Tongue (tissue), 3 donors: ENCODE measurements at places on chromosomes 6 and 20.

DNA sequence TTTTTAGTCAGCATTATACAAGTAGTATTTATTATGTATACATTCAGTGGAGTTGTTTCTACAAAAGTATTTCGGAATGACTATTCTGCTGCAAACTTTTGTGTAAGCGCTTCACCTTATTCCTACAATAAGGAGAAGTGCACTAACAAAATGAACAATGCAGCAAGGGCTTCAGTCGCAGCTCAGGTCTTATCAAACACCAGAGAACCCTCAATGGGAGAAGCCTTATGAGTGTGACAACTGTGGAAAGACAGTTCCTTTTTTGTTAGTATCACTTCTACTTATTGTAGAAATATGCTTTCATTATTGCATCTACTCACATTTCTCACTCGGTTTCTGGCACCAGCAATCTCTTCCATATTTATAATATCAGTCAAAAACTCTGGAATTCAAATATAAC, 18.8 kb downstream of the ZKSCAN3 start:
- no peak for DNase-seq

- DNase-seq, result no peak
Measured at GRCh38 chr6:44059359-44060346, 67.6 kb downstream of the MRPL14 start.

DNA sequence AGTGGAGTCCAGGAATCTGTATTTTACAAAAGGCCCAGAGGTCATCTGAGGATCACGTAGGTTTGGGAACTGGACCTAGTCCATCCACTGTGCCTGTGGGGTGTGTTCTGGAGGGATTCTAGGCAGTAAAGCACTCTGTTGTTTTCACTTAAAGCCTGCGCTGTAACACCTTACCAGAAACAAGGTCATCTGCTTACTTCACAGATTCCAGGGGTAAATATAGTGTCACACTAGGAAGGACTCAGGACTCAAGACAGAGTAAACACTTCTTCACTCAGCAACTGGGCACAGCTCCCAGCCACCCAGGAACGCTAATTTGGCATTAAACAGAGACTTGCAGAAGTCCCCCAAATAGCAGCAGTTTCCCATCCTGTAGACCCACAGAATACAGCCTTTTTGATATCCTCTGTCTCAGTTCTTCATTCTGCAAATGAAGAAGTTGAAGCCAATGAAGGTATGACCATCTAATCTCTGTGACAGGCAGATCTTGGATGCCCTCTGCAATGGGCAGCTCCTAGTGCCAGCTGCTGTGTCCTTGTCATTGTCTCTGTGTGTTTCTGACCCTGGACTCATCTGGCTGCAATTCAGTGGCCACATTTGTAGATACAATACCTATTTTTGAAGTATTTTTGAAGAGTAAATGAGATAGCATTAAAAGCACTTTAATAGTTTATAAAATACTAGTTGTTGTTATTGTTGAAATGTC, 129.1 kb downstream of the SLC24A3 start:
- no peak for DNase-seq

- no peak for DNase-seq
Measured at GRCh38 chr6:78324213-78324612, 543.1 kb upstream of the IRAK1BP1 start.

DNA sequence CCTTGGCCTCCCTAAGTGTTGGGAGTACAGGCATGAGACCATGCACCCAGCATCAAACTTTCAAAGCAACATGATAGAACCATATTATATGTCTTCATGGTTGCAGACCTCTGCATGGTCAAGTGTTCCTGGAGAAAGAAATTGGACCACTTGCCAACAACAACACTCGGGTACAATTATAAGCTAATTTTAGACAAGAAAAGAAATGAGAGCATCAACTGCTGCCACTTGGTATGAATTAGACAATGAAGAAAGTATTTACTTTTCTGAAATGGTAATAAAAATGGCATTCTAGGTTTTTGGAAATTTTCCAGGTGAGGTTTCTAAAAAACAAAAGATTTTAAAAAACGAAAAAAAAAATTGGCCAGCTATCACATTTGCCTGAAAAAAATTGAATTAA, 7.7 kb upstream of the PM20D2 start:
- no peak for DNase-seq

DNA sequence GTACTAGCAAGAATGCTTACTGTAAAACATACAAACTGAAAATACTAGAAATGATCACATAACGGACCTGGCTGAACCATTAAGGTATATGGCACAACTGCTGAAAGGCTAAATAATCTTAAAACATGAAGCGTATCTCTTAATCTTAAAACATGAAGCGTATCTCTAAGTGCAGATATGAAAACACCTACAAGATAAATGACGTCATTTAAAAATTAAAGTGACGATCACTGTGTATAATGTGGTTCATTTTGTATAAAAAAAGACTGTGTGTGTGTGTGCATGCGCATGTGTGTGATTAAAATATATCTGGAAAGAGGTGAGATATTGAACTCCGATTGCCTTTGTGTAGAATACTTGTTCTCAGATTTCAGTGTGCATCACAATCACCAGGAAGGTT, 780.4 kb downstream of the KIF16B start:
- no peak for DNase-seq

- no peak for DNase-seq
Measured at GRCh38 chr6:167549213-167549612, 224.3 kb downstream of the TTLL2 start.

GRCh38 chr20:23497536-23497935, 6.6 kb downstream of the CST8 start:
- DNase-seq, result no peak

- no peak for DNase-seq
Measured at GRCh38 chr6:13098793-13099570, 229.4 kb downstream of the TBC1D7 start.

GRCh38 chr6:8845690-8846089, 410.3 kb upstream of the SLC35B3 start:
- DNase-seq, result peak; percentile 38

GRCh38 chr6:11083491-11083890, 10.1 kb upstream of the SMIM13 start:
- DNase-seq, result no peak

GRCh38 chr20:44467289-44467883, 8.3 kb upstream of the TTPAL start:
- DNase-seq, result no peak

DNA sequence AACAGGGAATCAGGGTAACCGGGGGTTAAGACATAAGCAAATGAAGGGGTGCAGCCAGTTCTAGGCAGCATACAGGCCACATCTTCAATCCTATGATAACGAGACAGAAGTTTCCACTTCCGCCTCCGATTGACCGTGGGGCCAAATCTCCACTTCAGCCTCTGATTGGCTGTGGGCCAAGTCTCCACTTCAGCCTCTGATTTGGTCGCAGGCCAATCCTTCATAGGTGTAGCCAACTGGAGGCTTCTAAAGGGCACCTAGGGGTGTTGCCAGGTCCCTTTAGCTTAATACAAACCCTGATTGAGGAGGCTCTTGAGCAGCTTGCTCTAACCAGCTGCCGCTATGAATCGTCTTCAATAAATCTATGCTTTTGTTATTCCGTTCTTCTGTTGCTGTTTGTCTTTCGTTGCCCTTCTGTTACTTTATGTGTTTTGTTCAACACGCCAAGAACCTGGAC, 2.1 kb upstream of the ERGIC3 start:
- DNase-seq, result peak; percentile 31

DNA sequence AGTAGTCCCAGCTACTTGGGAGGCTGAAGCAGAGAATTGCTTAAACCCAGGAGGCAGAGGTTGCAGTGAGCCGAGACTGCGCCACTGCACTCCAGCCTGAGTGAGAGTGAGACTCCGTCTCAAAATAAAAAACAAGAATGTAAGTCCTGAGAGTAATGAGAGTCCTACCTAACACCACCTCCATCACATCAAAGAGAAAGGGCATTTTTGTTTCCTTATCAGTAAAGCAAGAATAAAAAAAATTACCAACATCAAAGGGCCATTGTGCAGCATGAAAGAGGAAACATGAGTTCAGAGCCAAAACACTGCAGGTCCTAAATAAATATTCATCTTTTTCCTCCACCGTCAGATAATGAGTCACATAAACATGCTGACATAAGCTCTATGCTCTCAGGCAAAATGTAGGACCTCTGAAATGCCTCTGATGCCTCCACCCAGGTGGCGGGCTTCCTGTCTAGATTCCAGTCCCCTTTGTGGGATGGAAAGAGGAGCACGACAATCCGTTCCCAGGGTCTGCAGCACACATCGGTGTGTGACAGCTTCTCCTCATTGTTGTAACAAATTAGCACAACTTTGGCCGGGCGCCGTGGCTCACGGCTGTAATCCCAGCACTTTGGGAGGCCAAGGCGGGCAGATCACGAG, 7.2 kb downstream of the ATP9A start:
- no peak for DNase-seq

GRCh38 chr6:4323322-4323721, 187.9 kb upstream of the ECI2 start:
- no peak for DNase-seq

- peak; percentile 91 for DNase-seq
Measured at GRCh38 chr6:150417899-150418826, 49.4 kb downstream of the IYD start.

GRCh38 chr6:2755456-2755855, 4.7 kb upstream of the MYLK4 start:
- DNase-seq, result no peak

GRCh38 chr6:107215334-107215733, 100.0 kb upstream of the BEND3 start:
- DNase-seq, result no peak

GRCh38 chr20:48406498-48406897, 421.3 kb downstream of the PREX1 start:
- no peak for DNase-seq

GRCh38 chr20:24628985-24629384, 159.6 kb downstream of the SYNDIG1 start:
- no peak for DNase-seq

DNA sequence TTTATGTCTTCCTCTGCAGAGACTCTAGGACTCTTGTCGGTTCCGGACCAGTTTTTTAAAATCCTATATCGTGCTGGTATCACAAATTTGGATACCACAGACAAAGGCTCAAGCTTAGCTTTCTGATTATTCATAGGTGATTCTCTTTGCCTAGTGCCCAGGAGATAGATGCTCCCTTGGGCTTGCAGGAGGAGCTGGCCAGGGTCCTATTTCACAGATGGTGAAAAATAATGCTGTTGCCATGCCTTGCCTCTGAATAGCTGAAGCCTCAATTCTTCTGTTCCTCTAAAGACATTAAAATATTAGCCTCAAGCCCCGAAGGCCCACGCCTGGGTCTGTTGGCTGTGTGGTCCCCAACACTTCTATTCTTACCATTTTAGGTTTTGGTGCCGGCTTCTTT, 123.9 kb upstream of the BACH2 start:
- no peak for DNase-seq

DNA sequence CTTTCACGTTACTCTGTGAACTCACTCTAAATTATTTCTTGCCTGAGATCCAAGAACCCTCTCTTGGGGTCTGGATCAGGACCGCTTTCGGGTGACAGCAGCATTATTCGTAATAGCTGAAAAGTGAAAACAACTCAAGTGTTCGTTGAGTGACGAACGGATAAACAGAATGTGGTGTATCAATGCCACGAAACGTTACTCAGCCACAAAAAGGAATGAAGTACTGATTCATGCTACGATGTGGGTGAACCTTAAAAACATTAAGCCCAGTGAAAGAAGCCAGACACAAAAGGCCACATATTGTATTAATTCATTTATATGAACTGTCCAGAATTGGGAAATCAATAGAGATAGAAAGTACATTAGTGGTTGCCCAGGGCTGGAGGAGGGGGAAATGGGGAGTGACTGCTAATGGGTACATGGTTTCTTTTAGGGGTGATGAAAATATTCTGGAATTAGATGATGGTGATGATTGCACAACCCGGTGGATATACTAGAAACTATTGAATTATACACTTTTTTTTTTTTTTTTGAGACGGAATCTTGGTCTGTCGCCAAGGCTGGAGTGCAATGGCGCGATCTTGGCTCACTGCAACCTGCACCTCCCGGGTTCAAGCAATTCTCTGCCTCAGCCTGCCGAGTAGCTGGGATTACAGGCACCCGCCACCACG, 8.4 kb downstream of the PTGIS start:
- no peak for DNase-seq
